ENCODE measurements at places on chromosomes 2 and 18. TPM values are rescaled to one million over a fixed set of nuclear protein-coding genes. Genes with fewer than 3 reads are reported as not detected.

DNA sequence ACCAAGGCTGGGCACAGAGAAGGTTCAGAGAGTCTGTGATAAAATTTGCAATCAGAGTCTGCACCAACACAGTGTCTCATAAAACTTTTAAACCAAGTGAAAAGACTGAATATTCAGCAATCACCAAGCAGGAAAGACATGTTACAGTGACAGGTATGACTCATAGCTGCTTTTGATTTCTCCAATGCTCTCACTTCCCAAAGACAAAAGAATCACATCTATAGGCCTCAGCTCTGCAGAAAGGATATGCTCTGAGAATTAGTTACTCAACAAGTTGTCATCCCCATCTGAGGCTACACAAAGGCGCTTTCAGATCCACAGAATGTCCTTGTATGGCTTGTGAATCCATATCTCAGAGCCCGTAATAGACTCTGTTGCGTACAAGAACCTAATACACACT lies 92.5 kb downstream of the KCNF1 start:
- no peak for DNase-seq

DNA sequence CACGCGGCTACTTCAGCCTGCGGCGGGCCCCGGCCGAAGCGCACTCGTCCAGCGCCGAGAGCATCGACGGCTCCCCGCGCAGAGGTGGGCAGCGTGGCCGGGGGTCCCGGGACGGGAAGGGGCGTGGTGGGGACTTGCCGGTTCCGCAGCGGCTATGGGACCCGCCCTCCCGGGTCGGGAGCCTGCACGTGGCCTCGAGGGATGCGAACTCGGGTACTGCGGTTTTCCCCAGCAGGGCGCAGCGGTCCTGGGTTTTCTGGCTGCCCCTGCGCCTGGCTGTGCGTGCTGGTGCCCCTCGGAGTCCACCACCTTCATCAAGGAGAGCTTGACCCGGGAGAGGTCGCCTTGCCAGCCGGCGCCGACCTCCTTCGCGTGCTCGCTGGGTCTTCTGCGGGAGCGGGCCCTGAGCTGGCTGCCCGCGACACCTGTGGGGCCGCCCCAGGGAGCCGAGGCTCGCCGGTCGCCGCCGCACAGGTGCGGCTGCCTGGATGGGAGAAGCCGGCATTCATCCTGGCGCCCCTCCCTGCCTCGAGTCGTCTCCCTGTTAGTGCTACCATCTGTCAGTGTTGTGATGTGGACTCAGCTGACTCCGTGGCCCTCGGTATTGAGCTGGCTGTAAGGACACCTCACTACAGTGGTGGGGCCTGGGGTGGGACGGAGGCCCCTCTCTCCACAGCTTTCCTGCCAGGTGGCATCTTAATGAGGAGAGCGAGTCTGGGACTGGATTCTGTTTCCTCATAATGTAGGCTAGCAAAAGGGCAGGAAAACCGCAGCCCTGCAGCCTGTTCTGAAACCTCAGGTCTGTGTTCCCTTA lies 177.3 kb downstream of the AGAP1 start:
- DNase-seq: no peak

- no peak for DNase-seq
Observed at GRCh38 chr2:194616334-194616733, 1040.7 kb upstream of the SLC39A10 start.

The CHST9 gene
- polyA plus RNA-seq: 6.3 TPM

The SERPINB13 gene
- polyA plus RNA-seq: not detected

The DNAH7 gene
- polyA plus RNA-seq: 0.76 TPM

GRCh38 chr2:106531676-106532214 lies 44.6 kb downstream of the CD8B2 start:
- no peak for DNase-seq

The EMILIN1 gene
- 102 TPM for polyA plus RNA-seq

GRCh38 chr2:158755310-158756087 lies 39.6 kb upstream of the DAPL1 start:
- DNase-seq: no peak

DNA sequence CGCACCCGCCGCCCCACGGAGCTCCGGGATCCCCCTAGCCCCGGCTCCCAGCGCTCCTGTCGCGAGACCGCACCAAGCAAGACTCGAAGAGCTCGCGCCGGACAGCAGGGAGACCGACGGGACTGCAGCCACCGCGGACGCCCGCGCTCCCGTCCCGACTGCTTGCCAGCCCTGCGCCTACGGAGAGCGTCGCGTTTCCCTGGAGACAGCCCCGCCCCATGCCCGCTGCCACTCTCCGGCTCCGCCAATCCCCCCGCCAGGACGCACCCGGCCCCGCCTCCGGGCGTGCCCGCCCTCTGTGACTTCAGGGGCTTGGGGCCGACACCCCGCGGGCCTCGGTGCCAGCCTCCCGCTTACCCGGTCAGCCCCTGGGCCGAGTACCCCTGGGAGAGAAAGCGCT lies at the start of gene ANKMY1:
Gene ANKMY1, minus strand, starts transcription at position 181 of the 400 bp plus-strand sequence. CDS start 653 bp downstream, outside the sequence.
- DNase-seq: no peak

The RAPGEF4 gene
- 9.5 TPM for polyA plus RNA-seq

- no peak for DNase-seq
Observed at GRCh38 chr2:170084820-170085491, 93.0 kb upstream of the MYO3B start.

The AKAIN1 gene
- polyA plus RNA-seq: not detected

GRCh38 chr2:143193121-143193520 lies 63.9 kb downstream of the ARHGAP15 start:
- DNase-seq: no peak

- no peak for DNase-seq
Observed at GRCh38 chr2:78780256-78780655, 245.2 kb upstream of the REG3G start.

- no peak for DNase-seq
Observed at GRCh38 chr2:29780906-29781305, 140.5 kb downstream of the ALK start.

DNA sequence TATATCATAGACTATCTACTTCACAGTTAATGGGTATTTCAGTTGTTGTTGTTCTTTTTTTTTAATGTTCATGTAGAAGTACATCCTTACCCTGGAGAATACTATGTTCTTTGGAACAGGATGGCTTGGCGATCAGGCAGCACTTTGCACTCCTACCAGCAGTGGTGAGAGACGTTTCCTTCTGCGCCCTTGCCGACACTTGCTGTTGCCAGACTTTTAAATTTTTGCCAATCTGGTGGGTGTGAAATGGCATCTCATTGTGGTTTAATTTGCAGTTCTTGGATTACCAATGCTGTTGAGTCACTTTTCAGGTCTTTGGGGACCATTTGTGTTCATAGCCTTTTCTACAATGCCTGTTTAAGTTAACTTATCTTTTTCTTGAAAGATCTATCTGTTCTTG lies 197.3 kb downstream of the SH3RF3 start:
- DNase-seq: no peak

DNA sequence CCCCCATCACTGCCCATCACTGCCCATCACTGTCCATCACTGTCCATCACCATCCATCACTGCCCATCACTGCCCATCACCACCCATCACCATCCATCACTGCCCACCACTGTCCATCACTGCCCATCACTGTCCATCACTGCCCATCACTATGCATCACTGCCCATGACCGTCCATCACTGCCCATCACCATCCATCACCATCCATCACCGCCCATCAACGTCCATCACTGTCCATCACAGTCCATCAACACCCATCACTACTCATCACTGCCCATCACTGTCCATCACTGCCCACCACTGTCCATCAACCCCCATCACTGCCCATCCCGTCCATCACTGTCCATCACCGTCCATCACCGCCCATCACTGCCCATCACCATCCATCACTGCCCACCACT lies 57.8 kb upstream of the OTOS start:
- DNase-seq: no peak

DNA sequence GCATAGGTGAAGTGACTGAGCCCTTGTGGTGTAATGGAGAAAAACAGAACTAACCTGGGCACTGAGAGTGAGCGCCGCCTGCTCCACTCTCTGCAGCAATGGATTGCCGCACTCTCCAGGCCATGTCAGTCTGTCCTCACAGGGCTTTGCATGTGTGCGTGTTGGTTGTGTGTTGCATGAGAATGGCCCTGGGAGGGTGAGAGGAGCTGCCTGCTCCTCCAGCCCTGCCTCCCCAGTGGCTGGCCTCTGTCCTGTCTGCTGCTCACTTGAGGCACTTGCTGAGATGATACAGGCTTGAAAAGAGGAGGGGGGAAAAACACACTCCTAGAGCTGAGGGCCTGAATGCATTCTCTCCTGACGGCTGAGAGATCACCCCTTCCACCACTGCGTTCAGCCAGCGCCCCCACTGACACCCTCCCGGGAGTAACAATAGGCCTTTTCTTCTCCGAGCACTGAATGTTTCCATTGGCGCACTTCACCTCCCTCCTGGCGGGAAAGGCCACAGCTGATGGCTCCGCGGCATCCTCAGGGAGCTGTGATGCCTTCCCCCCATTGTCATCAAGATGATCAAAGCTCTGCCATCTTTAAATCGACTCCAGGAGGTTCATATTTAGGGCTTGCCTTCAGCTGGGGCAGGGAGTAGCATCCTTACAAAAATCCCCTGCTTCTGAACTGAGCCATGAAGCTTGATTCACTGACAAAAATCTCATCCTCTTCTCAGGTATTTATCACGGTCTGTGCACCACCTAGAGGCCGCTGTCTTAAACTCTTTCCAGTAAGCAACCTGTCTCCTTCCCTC lies 49.9 kb upstream of the DAPL1 start:
- DNase-seq: peak; percentile 53

The KDSR gene
- 44.0 TPM for polyA plus RNA-seq

The DSC1 gene
- polyA plus RNA-seq: 2.9 TPM

DNA sequence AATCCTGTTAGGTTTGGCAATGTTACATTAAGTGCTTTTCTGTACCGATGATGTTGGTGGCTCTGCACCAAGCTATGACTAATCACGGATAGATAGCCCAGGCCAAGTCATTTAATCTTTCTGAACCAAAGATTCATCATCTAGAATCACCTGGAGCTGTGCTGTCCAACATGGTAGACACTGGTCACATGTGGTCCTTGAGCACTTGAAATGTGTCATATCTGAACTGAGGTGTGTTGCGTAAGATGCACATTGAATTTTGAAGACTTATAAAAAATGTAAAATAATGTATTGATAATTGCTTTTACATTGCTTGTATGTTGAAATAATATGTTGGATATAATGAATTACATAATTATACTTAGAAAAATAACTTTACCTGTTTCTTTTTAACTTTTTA lies 39.8 kb upstream of the NXPH2 start:
- no peak for DNase-seq

DNA sequence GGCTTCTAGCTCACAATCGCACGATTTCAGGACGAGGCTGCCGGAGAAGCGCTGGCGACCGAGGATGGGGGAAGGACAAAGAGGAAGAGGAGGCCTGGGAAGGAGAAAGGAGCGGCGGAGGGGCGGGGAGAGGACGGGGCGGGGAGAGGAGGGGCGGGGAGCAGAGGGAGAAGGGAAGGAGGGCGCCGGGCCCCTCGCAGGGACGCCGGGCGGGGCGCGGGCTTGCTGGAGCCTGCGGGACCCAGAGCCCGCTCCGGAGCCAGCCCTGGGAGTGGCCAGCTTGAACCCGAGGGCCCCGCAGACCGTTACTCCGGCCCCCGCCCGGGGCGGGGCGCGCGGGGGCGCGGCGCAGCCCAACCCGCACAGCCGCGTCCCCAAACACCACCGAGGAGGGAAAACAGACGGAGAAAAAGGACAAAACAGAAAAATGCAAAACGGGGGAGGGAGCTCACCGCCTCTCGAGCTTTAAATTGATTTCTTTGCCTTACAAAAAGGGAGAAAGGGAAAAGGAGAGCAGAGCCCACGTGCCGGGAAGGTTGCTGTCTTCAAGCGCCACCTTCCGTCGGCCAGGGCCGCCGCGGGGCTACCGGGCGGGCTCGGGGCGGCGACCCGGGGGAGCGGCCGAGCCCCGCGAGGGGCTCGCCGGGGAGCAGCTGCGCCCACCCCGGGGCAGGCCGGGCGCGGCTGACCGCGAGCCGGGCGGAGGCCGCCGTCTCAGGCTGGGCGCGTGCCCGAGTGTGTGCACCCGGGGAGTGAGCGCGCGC lies 781 bp upstream of the SOX11 start:
- DNase-seq: peak; percentile 71
